ENCODE measurements at places on chromosomes 12 and 14.

DNA sequence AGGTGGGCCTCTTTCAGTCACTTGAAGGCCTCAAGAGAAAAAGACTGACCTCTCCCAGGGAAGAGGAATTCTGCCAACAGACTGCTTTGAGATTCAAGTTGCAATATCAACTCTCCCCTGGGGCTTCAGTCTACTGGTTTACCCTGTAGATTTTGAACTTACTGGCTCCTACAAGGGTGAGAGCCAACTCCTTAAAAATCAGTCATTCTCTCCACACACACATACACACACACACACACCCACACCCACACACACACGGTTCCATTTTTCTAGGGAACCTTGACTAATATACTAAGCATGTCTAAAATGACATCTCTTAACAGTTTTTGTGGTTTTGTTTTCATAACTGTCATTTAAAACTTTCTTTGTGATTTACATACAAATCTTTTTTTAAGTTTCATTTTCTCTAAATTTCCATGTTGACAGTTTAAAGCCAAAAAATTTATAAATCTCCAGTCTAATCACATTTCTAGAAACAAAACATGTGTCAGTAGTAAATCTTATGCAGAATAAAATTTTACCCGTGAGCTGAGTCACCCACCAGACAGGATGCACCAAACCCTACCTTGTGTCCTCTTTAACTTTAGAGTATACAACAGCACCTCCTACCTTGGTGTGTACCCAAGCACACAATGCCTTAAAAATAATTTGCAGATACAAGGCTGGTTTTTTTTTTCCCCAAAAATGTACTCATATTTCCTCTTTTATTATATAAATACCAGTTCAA is 394.6 kb downstream of the AEBP2 start:
- no peak for DNase-seq

- peak; percentile 66 for DNase-seq
Observed at GRCh38 chr14:35814371-35815005, 5.4 kb upstream of the RALGAPA1 start.

DNA sequence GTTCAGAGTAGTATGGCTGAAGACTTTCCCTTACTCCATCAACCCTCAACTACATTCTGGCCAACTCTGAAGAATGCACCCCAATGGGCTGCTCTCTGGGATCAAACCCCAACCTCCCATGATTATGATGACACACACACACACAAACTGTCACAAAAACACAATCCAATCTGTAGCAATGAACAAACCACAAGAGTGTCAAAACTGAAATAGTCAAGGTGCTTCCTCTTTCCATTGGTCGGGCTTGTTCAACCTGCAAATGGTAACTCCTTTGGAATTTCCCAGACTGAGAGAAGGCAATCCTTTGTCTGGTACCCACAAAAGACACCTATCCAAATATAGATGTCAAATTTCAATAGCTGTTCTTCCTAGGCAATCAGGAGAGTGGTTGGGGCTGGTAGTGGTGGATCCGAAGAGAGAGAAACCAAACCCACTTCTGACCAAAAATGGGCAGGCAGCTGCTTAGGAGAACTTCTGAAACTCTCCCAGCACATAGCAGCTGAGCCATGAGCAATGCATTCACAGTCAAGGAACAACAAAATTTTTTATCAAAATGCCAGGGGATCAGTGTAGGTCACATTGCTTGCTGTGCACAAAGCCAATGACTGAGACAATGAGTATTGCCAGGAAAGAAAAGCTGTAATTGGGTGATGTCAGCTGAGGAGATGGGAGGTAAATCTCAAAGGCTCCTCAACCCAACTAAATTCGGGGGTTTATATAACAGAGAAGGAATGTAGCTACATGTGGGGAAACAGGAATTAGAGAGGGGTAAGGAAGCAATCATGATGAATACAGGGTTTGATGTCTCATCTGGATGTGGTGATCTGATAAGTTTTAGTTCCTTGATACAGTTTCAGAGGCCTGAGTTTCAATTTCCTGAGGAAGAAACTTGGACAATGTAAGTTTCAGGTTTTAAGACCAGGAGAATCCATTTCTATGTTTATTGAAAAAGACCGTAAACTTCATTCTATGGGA is 191.4 kb downstream of the KITLG start:
- DNase-seq, result no peak

GRCh38 chr14:103020271-103021170 is 36.8 kb downstream of the CDC42BPB start:
- DNase-seq, result no peak

- no peak for DNase-seq
Observed at GRCh38 chr14:82510007-82510406, 976.4 kb upstream of the SEL1L start.

DNA sequence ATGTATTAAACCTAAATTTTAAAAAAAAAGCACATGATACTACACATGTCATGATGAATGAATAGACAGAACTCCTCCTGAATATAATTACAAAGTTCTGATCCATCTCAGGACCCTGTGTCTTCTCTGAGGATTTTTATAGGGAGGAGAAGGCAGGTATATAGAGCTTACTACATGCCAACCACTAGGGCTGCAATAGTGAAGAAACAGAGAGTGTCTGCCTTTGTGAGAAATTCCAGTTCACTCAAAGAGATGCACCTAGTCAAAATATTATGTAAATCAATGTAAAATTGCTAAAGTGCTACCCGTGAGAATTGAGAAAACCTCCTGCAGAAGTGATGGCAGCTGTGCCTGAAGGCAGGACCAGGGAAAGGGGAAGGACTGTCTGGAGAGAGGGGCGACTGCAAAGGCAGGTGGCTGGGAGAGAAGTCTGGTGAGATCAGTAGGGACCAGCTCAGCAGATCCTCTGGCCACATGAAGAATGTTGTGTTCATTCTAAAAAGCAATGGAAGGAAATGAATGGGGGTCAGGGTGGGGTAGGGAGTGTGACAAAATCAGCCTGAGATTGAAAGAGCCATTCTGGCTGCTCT is 15.1 kb downstream of the ABHD4 start:
- DNase-seq, result no peak

DNA sequence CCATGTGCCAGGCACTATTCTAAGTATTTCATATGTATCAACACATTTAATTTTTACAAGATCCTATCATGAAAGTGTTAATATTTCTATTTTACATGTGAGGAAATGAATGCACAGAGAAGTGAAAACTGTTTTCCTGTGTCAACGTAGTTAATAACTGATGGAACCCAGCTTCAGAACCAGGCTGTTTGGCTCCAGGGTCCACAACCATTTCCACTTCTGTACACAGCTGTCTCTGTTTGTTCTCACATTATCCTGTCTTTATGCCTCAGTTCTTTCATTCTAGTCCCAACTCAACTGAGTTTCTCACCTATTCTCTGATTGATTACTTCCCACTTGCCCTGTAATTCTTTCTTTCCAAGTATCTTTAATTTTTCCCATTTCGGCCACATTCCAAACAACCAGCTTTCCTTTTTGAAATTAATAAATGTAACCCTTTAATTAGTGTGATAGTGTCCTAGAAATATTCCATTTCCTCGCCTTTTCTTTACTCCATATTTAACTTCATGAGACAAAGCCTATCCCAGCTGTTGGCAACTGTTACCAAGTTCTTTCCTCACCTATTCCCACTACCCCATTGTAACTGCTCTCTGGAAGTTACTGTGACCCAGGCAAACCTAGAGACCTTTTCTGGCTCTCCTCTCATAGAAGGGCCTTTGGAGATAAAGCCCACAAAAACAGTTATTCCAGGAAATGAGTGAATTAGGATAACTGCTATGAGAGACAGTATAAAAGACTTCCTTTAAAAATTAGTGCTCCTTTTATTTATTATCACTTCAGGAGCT is 218.7 kb downstream of the RASSF9 start:
- DNase-seq, result no peak

All from epithelial cell of esophagus (primary cell).